Mucosa of gallbladder (tissue), 1 donor: ENCODE measurements at places on chromosomes 4 and X. TPM values are rescaled to one million over a fixed set of nuclear protein-coding genes. Genes with fewer than 3 reads are reported as not detected.

Gene RGN
- total RNA-seq: 7.6 TPM

Gene ERAS
- total RNA-seq: not detected

Gene PITX2
- 4.2 TPM for total RNA-seq

Gene ACE2
- 169 TPM for total RNA-seq

- no peak for DNase-seq
Measured at GRCh38 chr4:136751556-136751955, 780.7 kb downstream of the PCDH18 start.

DNA sequence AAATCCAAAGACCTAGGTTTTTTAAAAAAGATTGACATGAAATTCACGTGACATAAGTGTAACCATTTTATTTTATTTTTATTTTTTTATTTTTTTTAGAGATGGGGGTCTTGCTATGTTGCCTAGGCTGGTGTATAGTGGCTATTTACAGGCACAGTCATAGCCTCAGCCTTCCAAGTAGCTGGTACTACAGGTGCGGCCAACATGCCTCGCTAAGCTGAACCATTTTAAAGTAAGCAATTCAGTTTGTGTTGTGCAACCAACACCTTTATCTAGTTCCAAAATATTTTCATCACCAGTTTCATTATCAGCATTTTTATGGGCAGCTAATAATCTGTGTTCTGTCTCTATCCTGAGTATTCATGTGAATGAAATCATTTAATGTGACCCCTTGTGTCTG lies 107.5 kb upstream of the ENPEP start:
- DNase-seq: no peak

DNA sequence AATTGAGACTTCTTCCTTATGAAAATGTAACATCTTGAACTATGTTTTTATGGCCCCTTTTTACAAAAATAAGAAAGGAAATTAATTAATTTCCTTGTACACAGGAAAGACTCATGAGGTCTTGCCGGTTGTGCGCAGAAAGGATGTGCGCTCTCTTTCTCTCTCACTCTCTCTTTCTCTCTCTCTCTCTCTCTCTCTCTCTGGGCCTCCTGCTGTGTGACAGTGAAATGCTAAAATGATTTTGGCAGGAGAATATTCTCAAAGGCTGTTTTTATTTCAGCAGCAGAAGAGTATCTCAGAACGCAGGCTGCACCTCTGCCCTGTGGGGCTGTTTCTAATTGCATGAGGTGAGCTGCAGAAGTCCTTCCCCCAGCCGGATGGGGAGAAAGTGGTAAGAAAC lies 349.0 kb downstream of the MID1IP1 start:
- no peak for DNase-seq

GRCh38 chrX:141924293-141924692 lies 20.6 kb downstream of the MAGEC1 start:
- no peak for DNase-seq

DNA sequence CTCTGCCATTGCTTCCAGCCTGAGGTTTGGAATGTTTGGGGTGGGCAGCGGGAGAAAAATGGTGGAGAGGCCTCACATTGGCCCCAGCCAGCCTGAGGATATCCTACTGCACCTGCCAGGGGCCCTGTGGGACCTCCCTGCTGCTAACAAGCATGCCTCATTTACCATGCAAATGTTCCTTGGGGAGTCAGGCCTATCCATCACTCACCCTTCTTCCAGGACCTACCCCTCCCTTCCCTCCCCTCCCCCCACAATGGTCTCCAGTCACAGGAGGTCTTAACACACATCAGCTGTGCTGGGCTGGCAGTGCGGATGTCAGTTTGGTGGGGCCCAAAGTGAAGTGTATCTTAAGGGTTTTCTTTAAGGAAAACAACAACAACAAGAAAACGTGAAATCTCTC lies 139.2 kb downstream of the SHOX start:
- no peak for DNase-seq

DNA sequence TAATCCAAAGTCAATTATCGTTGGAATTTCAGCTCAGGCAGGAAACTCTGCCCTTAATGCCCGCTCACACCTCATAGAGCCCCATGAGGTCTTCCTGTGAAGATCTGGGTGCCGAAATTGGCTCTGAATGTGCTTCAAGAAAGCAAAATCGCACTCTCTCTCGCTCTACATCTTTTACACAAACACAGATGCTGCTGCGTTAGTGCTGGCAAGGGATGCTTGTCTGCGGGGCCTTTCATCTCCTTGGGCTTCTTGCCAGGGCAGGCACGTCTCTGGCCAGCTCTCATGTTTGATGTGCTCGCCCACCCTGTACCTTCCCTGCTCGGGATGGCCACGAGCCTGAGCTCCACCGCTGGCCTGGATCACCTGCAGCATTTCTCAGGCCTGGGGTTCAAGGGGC lies 66.5 kb downstream of the CLCN4 start:
- no peak for DNase-seq
